ENCODE measurements at places on chromosomes 1 and 21.

DNA sequence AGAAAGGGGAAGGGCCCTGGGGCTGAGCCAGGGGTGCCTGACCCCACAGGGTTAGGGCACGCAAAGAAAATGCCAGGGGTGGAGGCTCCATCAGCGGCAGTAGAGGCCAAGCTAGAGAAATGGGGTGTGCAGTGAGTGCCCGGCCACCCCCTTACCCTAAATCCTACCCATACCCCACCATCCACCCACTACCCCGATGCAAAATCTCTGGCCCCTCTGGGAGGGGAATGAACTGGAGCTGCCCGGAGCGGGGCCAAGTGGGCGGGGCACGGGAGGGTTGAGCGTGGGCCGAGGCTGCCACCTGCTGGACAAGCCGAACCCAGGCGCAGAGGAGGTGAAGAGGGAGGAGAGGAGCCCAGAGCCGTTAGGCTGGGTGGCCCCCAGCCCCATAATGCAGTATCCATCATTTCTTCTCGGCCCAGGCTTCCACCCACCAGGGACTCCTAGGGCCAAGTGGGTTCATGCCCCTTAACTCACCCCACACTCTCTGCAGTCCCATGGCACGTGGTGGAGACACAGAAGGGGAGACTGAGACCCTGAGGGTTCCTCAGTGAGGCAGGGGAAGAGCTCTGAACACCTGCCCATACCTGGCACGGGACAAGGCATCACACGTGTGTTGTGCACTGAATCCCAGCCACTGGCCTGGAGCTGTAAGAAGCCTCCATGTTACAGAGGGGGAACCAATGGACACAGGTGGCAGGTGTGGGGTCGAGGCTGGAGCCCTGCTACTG lies 1.4 kb upstream of the C1QC start:
- peak; percentile 76 for DNase-seq
- no peaks in the 10 kb centered on the region for H3K36me3 ChIP-seq
- H3K27ac ChIP-seq, result no peak overlapping the region

DNA sequence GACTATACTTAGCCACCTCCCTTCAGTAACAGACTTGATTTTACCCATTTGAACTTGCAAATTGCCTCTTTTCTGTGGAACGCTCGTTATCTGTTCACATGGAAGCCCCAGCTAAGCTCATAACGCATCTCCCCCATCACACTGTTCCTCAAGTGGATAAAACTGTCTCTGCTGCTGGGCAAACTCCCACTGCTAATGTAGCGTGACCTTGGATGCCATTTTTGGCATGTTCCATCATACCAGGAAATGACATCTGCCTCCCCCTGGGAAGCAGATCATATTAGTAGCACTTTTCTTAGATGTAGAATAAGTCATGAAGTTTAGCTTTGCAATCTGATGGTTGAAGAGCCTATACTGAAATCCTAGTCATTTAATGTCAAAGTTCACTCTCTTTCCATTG lies 528.7 kb upstream of the PLXNA2 start:
- peaks cover 2% of the 10 kb centered on the region for H3K27me3 ChIP-seq
- no peak overlapping the region for H3K27ac ChIP-seq
- no peaks in the 10 kb centered on the region for H3K4me1 ChIP-seq

DNA sequence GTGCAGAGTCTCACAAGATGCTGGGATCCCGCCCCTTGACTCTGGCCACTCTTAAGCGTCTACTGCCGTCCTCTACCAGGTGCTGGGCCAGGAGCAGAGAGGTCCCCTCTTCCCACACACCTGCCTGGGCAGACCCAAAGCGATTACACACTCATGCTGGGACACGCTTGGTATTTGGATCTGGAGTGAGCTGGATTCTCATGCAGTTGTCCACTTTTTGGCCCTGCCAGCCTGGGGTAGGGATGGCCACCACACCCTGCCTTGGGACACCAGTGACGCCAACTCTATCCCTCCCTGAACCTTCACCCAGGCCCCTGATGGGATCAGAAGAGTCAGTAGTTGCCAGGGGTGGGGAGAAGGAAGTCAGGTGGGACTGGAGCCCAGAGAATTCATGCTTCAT lies 28.6 kb downstream of the ITPKB start:
- H3K36me3 ChIP-seq, result peaks cover 61% of the 10 kb centered on the region
- peaks cover 78% of the 10 kb centered on the region for H3K4me1 ChIP-seq
- no peak for DNase-seq
- H3K27me3 ChIP-seq, result no peaks in the 10 kb centered on the region

- DNase-seq, result no peak
- H3K4me3 ChIP-seq, result no peak overlapping the region
- H3K27me3 ChIP-seq, result no peaks in the 10 kb centered on the region
Observed at GRCh38 chr1:167237000-167237399, 16.3 kb downstream of the POU2F1 start.

DNA sequence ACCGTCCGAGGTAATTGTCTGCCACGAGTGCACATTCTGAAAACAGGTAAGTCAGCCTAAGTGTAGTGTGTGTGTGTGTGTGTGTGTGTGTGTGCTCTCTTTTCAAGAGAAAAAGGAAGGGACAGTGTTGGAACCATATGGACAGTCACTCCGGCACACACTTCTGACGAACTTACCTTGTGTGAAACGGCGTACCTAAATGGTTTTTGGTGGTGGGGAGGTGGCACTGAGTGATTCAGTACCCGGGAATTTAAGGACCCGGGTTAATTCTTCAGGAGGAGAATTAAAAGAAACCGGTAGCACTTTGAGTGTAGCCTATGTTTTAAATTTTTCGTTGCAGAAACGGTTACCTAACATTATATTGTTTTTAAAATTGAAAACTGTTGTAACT lies 286 bp downstream of the ODR4 start:
- peaks cover 25% of the 10 kb centered on the region for H3K36me3 ChIP-seq
- no peaks in the 10 kb centered on the region for H3K27me3 ChIP-seq
- peak overlapping the region; percentile 97 for H3K4me3 ChIP-seq
- DNase-seq, result no peak

GRCh38 chr1:3456449-3456963 lies 2.0 kb downstream of the ARHGEF16 start:
- H3K4me1 ChIP-seq, result peaks cover 2% of the 10 kb centered on the region
- H3K27ac ChIP-seq, result no peak overlapping the region
- no peak for DNase-seq
- H3K27me3 ChIP-seq, result peaks cover 2% of the 10 kb centered on the region
- no peaks in the 10 kb centered on the region for H3K36me3 ChIP-seq

DNA sequence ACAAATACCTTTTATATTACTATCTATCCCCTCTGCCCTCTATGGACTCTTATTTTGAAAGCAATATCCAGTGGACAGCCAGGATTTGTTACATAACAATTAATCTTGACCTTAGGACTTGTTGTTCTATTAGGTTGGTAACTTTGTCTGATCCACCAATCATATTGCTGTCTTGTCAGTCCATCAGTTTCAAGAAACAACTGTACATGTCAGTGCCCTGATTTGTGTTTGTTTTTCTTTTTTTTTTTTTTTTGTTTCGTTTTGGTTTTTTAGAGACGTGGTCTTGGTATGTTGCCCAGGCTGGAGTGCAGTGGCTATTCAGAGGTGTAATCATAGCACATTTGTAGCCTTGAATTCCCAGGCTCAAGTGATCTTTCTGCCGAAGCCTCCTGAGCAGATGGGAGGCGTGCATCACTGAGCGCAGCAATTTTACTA lies 1.5 kb upstream of the SCP2 start:
- DNase-seq, result no peak
- peaks cover 25% of the 10 kb centered on the region for H3K4me1 ChIP-seq
- H3K36me3 ChIP-seq, result peaks cover 2% of the 10 kb centered on the region
- H3K27ac ChIP-seq, result no peak overlapping the region
- no peaks in the 10 kb centered on the region for H3K27me3 ChIP-seq

- peaks cover 12% of the 10 kb centered on the region for H3K27me3 ChIP-seq
- no peak overlapping the region for H3K27ac ChIP-seq
- H3K36me3 ChIP-seq, result no peaks in the 10 kb centered on the region
- no peak for DNase-seq
- no peak overlapping the region for H3K4me3 ChIP-seq
- peaks cover 3% of the 10 kb centered on the region for H3K4me1 ChIP-seq
Observed at GRCh38 chr1:3066250-3066711, 2.7 kb upstream of the PRDM16 start.

DNA sequence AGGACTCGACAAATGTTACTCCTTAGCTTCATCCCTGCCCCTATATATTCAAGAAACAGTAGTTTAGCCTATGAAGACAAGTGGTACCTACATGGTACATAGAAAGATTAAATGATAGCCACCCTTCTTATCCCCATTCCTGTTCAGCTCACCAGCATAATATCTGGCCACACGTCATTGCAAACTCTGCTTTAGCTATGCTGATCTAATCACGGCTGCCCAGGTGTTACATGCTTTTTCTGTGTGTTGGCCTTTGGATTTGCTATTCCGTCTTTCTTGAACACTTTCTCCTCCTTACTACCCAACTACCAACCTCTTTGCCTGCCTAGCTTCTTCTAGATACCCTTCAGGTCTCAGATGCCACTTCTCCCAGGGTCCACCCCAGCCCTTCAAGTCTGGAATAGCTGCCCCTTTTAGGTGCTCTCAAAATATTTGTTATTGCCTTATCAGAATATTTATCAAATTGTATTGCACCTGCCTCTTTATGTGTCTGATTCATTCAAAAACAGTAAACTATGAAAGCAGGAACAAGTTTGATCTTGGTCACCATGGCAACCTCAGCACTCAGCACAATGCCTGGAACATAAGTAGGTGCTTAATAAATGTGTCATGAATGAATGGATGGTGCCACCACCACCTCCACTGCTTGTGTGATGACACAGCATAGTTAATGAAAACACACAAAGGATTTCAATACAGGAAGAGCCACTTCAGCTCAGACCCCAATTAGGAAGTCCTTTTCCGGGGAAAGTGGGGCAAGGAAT lies 11.4 kb upstream of the DNASE2B start:
- H3K36me3 ChIP-seq, result no peaks in the 10 kb centered on the region
- H3K27me3 ChIP-seq, result peaks cover 3% of the 10 kb centered on the region
- no peak for DNase-seq

DNA sequence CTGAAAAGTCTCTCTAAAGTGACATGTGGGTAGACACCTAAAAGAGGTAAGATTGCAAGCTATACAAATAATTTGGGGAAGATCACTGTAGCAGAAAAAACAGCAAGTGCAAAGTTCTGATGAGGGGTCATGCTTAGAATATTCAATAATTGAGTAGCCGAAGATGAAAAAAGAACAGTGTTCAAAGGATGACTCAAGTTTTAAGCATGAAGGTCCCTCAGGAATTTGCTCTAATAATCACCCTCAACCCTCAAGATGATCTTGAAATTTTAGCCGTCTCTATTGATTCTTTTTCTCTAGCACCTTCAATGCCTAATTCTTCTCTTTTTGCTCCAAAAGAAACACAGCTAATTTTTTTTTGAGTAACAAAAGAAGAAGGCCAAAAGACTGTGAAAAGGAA lies 190.6 kb upstream of the ZNHIT6 start:
- no peaks in the 10 kb centered on the region for H3K27me3 ChIP-seq
- no peak overlapping the region for H3K27ac ChIP-seq
- no peak for DNase-seq
- no peak overlapping the region for H3K4me3 ChIP-seq
- H3K36me3 ChIP-seq, result no peaks in the 10 kb centered on the region
